Psoas muscle (tissue), 8 donors: ENCODE measurements at places on chromosomes 11 and 22. TPM values are rescaled to one million over a fixed set of nuclear protein-coding genes. Genes with fewer than 3 reads are reported as not detected.
A peak's percentile ranks its signal among the peaks of the same experiment; 100 is the strongest.

- peak; percentile 52 for DNase-seq
These were observed 14.9 kb upstream of the MIEF1 start for GRCh38 chr22:39486951-39487825.

DNA sequence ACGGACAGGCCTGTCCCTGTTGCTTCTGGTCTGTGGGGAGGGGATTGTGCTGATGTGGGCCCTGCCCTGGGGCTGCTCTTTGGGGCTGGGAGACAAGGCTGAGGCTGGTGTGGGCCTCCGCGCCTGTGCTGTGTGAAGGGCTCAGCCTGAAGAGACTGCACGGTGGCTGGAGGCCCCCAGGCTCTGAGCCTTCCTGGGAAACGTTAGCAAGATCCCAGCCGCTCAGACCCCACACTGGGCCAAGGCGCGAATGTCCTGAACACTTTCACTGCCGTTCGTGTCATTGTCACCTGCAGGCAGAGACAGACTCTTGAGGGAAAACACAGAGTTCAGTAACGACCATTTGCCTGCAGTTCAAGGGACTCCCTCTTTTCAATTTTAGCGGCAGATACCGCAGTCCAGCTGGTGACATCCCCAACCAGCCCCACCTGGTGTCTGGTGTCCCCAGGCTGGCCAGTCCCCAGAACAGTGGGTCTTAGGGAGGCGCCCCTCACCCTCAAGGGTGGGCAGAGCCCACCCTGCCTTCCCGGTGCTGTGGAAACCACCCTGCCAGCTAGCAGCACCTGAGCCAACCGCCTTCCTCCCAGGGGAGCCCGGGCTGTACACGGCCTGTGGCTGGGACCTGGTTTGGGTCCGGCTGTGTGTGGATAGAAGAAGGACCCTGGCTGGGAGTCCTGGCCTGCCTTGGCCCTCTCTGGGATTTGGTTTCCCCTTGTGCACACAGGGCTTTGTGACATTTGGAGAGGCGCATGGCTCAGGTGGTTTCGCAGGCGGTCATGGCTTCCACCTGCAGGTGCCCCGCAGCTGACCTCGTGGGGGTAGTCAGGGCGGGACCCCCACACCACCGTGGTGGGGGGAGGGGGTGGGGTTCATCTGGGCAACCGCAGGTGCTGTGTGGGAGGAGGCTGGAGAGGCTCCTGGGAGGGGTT lies 5.7 kb downstream of the PANX2 start:
- DNase-seq, result peak; percentile 45

DNA sequence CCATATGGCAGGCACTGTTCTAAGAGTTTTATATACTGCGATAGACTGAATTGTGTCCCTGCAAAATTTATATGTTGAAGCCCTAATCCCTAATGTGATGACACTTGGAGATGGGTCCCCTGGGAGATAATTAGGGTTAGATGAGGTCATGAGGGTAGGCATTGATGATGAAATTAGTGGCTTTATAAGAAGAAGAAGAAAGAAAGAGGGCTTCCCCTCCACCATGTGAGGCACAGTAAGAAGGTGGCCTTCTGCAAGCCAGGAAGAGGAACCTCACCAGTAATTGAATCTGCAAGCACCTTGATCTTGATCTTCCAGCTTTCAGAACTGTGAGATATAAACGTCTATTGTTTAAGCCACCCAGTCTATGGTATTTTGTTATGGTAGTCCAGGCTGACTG lies 46.6 kb upstream of the TENM4 start:
- DNase-seq, result no peak

GRCh38 chr22:27066856-27067255 lies 409.5 kb downstream of the MIAT start:
- no peak for DNase-seq

- DNase-seq, result no peak
These were observed 419.2 kb downstream of the AASDHPPT start for GRCh38 chr11:106496677-106497076.

GRCh38 chr11:40619654-40620053 lies 839.8 kb downstream of the LRRC4C start:
- DNase-seq, result no peak

C22orf42 gene
- not detected for polyA plus RNA-seq
